ENCODE measurements at places on chromosomes 6 and 20.

DNA sequence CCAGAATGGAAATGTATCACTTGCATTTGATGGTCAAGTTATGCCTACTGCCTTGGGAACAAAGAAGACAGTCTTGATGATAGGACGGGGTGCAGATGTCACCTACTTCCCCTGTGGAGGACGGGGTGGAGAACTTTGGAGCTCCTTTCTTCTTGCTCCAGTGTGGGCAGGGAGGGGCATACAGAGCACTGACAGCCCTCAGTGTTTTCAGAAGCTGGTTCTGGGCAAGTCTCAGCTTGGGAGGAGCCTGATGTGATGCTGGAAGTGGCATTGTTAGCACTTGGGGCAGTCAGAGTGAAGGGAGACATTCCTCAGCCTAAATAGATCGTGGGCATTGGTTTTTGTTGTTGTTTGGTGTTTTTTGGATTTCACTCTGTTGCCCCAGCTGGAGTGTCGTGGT lies 59.7 kb downstream of the SYNJ2 start:
- DNase-seq = no peak

DNA sequence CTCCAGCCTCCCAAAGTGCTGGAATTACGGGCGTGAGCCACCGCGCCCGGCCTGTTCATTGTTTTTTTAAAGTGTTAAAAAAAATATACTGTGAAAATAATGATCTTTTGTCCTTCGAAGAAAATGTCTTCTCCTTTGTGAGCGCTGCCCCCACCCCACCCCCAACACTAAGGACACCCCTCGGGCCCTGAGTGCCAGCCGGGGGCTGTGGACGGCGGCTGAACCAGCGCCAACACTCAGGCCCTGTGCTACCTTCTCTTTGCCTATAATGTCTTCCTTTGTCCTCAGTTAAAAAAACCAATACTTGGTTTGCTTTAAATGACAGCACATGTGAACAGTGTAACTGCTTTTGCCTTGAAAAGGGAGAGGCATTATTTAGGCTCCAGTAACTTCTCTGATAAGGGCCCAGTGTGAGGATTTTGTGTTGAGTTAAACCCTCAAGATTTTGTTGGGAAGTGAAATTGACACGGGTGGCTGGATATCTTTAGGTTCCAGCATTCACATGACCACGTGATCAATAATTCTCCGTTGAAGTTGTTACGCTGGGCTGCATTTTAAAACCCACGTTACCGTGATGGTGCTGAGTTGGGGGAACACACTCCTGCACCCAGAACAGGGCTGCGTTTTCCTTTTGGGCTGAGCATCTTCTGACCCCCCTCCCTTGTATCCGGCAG lies 9.5 kb upstream of the ADRM1 start:
- no peak for DNase-seq

DNA sequence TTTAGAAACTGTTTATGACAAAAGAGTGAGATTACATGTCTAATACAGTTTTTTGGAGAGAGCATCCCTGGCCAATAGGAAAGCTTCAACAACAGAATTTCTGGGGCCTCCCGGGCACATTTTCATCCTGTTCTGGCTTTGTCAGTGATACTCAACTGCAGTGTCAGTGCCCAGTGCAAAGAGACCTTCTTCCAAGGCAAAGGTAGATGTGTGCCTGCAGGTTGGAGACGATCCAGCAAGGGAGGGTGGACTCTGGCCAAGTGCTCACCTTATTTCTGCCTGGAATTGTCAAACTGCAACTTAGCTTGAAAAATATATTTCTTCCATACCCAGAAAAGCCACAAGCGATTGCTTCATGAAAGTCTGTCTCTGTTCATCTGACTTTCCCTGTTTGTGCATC lies 211.6 kb upstream of the SNX9 start:
- DNase-seq = no peak

DNA sequence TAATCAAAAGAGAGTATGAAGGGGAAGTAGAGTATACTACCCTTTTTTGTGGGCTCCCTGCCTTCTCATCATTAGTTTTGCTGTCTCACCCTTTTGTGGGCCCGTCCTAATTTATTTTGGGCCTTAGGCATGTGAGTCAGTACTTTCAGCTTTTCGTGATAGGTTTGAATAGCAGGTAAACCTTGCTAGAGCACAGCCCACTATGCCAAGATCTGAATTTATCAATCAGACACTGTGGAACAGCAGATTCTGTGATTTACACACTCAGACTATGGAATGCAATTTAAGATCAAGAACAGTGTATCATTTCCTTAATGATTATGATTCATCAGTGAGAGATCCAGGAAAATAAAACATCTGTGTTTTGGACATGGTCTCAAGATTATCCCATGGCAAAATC lies 1117.1 kb downstream of the KHDRBS2 start:
- no peak for DNase-seq

DNA sequence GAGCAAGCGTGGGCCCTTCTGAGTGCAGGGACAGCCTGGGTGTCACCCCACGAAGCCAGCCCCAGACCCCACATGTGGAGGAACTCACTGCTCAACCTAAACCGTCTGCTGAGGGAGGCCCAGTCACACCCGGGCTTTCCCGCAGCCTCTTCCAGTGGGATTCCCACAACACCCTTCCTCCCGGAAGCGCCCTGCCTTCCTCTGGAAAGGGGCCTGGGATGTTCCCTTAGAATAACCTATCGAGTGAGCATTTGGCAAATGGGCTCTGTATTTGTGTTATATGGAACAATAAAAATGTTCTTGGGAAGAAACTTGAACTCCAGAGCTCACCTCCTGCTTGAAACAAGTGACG lies 100.0 kb upstream of the DUSP22 start:
- no peak for DNase-seq

- no peak for DNase-seq
These were observed 136.3 kb upstream of the PHACTR1 start for GRCh38 chr6:12580290-12580689.

DNA sequence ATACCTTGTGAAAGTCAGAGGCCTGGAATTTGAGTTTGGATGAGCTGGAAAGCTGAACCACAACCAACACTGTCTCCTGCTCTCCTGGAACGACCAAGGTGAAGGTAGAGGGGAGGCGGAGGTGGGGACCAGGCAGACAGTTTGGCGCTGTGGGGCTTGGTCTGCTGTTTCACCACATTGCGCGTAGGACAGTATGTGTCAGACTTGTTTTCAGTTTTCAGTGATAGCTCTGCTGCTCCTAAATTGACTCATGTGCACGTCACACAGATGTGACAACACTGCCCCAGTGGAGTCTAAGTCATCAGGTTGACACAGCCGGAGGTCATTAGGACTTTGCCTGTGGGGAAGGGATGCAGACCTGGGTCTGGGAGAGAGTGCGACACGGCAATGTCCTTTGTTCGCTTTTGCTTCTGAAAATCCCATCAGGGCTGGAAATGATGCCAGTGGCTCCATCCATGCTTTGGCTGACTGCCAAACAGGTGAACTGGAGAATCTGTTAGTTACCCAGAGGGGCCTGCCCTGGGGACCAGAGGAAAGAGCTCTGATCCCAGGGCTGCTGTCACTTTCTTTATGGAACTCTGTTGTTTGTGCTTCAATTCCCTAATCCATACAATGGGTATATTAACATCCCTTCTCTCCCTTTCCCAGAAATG lies 255.5 kb downstream of the CDC5L start:
- no peak for DNase-seq

DNA sequence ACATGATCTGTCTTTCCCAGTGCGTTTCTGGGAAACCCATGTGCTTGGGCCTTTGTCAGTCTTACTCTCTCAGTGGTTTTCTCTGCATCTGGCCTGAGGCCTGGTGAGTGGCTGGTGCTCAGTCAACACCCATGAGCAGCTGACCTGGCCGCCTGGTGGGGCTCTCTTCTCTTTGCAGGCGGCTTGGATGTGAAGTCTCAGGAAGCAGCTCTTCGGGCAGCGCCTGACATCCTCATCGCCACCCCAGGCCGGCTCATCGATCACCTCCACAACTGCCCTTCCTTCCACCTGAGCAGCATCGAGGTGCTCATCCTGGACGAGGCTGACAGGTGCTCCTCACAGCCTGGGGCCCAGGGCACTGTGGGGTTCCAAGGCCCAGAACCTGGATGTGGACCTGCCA lies 10.8 kb downstream of the DDX27 start:
- no peak for DNase-seq

GRCh38 chr20:13687815-13688214 lies 49.1 kb upstream of the TASP1 start:
- no peak for DNase-seq

DNA sequence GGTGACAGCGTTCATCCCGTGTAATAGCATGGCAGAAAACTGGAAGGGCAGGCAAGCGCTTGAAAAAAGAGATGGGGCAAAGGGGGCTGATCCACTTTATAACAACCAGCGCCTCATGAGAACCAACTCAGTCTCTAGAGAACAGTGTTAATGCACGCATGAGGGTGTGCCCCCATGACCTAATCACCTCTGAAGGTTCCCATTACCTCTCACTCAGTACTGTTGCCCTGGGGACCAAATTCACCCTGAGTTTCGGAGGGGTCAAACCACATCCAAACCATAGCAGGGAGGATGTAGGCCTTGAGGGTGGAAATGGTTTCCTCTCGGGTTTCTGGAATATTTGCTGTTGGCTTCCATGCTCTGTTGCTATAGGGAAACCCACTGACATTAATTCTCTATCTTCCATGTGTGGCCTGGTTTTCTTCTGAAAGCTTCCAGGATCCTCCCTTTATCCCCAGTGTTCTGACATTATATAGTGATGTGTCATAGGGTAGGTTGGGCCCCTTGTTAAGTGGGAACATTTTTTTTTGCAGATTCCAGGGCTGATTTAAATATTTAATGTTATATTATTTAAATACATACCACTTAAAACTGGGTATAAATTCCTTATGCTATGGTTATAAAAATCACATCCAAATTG lies 65.2 kb downstream of the PPP1R14C start:
- DNase-seq = no peak

DNA sequence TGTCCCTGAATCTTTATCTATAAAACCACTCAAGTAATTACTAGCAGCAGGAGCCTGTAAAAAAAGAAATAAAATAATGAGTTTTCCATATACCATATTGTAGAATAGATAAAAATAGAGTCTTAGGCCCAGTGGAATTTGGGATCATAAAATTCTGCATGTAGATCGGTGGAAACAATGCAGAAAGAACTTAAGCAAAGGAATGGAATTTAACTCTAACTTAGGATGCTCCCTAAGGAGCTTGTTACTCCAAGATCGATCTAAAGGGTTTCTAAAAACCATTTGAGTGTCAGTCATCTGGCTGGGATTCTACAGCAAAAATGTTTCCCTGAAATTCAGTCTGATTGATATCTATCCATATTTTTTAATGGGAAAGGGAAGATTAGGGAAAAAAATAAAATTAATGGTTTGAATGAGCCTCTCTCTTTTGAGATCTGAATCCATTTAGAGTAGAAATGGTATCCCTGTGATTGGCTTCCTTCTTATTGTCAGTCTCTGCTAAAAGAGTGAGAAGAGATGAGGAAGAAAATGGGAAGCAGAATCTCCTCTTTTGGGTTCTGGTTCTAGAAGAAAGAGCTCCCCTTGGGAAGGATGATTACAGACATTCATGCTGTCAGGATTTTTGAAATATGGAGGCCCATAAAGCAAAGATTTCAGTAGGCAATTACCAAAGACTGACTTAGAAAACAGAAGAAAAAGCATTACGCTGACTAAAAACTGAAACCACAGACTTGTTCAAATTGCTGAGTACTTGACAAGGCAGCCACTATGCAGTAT lies 564.3 kb upstream of the MARCKS start:
- no peak for DNase-seq

GRCh38 chr6:16450821-16451220 lies 212.4 kb downstream of the GMPR start:
- DNase-seq = no peak

DNA sequence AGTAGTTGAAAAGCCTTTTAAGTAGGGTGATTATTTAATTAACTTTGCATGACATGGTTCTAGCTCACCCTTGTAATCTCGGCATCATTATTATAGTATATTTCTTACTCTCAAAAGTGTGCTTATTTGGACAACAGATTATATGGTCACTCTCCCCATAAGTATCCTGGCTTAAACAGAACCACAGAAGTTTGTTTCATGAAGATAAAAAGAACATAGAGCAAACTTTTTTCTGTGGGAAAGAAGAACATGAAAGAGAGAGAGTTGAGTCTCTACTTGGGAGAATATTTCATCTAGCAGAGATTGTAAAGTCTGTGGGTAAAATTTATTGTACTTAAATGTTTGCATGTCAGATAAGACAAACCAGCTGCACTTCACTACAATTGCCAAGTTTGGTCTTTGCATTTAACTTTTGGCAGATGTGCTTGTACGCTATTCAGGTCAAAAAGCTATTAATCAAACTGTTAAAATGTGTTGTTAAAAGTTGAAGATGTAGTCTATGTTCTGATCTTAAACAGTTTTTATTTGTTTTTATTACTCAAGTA lies 33.4 kb upstream of the PRIM2 start:
- DNase-seq = no peak

DNA sequence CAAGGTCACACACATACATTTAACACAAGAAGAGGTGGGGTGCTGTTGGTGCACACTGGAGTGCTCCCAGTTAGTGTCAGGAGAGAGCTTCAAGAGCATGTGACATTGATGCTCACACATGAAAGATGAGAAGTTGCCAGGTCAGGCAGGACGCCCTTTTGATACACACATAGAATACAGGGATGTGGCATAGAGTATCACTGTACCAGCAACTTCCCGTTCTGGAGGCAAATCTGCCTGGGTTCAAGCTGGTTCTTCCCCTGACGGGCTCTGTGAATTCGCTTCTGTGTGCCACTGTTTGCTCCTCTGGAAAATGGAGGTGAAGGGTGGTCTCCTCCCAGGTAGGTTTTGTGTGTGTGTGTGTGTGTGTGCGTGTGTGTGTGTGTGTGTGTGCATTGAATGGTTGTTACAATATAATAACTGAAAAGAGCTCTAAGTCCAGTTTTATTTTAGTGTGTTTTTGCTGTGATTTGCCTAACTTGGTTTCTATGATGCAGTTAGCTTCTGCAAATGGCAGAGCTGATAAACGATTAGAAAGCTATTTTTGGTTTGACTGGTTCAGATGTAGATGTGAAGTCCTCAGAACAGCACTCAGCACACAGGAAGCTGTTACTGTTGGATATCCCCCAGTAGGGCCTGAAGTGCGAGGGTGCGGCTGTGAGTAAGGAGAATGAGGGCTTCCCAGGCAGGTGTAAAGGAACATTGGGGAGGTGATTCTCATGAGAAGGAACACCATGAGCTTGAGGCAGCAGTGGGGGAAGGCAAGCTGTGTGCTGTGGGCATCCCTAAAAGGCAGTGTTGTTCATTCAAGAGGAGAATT lies 53.4 kb downstream of the HIVEP1 start:
- DNase-seq = no peak

- DNase-seq = no peak
These were observed 84.8 kb downstream of the CD24 start for GRCh38 chr6:106889692-106890091.

GRCh38 chr20:10686356-10687133 lies 12.7 kb upstream of the JAG1 start:
- DNase-seq = no peak

GRCh38 chr6:168545428-168545827 lies 104.4 kb downstream of the SMOC2 start:
- no peak for DNase-seq

GRCh38 chr20:16477632-16478031 lies 95.6 kb downstream of the KIF16B start:
- DNase-seq = no peak

GRCh38 chr20:50996901-50997865 lies 25.7 kb downstream of the KCNG1 start:
- no peak for DNase-seq
